G401 (cell line): ENCODE measurements at places on chromosomes 4 and X.

DNA sequence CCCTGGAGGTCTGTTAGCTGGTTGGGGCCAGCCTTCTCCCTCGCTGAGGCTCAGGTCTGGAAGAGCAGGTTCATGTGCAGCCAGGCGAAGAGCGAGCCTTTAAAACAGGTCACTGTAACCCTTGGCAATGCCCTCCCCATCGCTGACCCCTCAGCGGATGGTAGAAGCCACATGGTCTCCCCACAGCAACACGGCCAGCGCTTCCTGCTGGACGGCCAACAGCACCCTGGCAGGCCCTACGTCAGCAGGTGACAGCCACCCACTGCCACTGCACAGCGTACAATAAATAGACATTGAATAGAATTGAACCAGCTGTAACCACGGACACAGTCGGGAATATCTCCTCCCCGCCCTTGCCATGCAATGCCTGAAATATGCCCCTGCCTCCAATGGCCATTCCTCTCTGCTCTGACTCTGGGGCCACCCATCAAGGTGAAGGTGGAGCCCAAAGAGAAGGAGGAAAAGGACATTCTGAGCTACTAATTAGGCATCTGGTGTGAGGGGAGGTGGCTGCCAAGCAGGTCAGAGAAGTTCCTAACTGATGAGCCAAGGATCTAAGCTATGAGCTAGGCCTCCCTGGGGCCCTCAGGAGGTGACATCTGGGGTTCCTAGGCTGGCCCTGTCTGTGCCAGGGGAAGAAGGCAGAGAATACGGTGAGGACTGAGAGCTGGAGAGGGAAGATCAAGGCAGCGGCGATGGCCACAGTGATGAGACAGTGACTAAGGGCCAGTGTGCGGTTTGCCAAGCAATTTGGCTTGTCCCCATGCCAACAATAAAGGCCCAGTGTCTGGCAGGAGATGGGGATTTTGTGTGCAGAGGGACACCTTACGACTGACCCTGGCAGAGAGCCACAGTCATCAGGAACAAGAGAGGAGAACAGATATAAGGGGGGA, 202.3 kb downstream of the BCOR start:
- no peak for DNase-seq

- DNase-seq, result no peak
Observed at GRCh38 chr4:34534916-34535315, 1709.4 kb downstream of the ARAP2 start.

- no peak for DNase-seq
Observed at GRCh38 chr4:87961993-87962392, 13.5 kb upstream of the SPP1 start.

- DNase-seq, result no peak
Observed at GRCh38 chrX:131322651-131323050, 33.5 kb upstream of the IGSF1 start.

- DNase-seq, result no peak
Observed at GRCh38 chrX:123487236-123487635, 245.6 kb downstream of the THOC2 start.

DNA sequence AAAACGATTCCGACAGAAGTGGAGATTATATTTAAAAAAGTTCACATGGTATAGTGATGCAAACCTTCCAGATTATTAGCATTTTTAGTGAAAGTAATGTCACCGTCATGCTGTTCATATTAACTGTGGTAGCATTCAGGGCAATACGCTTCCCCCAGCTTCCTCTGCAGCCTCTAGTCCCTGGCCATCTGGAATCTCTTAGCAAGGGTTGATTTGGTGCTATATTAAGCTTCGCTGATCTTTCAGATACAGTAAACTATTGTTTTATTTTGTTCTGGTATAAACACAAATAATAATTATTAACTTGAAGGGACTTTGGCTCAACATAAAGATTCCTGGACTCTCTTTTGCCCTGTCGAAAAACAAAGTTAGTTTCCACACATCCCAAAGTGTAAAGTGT, 1080.5 kb upstream of the TENM3 start:
- DNase-seq, result no peak

DNA sequence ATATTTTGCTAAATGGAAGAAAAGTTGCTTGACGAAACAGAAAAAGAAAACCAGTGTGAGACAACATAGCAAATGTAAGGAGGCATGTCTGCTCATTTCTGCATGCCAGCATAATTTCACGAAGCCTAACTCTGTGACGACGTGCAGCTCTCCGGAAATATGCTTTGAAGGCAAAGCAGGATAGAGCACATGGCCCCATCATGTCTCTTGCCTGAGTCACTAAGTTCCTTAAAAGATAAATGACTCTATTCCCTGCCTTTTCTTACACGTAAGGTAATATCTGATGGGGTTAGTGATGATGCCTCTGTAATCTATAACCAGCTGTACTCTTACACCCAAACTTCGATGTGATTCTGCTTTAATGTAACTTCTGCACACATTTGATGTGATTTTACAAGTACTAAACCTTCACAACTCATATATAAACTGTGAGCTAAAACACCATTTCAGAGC, 64.5 kb downstream of the ANXA3 start:
- no peak for DNase-seq

GRCh38 chr4:89657931-89658700, 178.8 kb downstream of the SNCA start:
- DNase-seq, result peak; percentile 83

DNA sequence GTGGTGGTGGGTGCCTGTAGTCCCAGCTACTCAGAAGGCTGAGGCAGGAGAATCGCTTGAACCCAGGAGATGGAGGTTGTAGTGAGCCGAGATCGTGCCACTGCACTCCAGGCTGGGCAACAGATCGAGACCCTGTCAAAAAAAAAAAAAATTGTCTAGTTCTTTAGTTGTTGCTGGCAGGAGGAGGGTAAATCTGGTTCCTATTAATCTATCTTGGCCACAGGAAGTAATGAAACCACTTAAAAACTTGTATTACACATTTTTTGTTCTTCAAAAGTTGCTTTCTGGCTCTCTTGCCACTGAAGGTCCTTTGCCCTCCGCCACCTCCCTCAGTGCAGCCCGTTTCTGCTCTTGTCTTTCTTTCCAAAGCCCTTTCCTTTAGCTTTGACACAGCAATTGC, 102.9 kb upstream of the ARSJ start:
- no peak for DNase-seq

GRCh38 chr4:143016171-143016570, 168.5 kb upstream of the USP38 start:
- no peak for DNase-seq

GRCh38 chr4:89506866-89507491, 199.4 kb upstream of the GPRIN3 start:
- DNase-seq, result no peak

GRCh38 chrX:96372313-96373046, 312.2 kb upstream of the DIAPH2 start:
- DNase-seq, result peak; percentile 6

DNA sequence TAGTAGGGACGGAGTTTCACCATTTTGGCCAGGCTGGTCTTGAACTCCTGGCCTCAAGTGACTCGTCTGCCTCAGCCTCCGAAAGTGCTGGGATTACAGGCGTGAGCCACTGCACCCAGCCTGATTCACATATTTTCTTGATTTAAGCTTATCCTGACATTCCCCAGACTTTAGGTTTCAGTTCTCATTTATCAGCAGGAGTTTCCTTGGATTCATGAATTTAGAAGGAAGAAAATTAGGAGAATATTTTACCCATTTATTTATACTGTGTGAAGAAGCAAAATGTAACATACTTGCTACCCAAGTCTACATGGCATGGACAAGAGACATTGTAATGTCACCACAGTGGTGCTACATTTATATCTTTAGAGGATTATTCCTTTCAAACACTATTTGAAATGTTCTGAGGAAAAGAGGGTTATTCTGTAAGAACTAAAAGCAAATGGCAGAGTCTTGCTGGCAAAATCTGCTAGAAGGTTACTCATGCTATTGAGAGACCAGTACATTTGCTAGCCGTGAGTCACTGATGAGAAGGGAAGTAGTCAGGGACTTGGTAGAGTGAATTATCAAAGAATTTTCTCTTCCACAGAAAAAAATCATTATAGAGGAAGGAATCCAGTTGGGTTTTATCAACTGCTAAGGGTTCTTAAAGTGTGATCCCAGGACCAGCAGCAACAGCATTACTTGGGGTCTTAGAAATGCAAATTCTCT, 26.1 kb upstream of the CFAP299 start:
- no peak for DNase-seq

GRCh38 chrX:17547658-17548057, 172.7 kb downstream of the NHS start:
- no peak for DNase-seq

- no peak for DNase-seq
Observed at GRCh38 chrX:134752558-134752957, 94.3 kb upstream of the PLAC1 start.

DNA sequence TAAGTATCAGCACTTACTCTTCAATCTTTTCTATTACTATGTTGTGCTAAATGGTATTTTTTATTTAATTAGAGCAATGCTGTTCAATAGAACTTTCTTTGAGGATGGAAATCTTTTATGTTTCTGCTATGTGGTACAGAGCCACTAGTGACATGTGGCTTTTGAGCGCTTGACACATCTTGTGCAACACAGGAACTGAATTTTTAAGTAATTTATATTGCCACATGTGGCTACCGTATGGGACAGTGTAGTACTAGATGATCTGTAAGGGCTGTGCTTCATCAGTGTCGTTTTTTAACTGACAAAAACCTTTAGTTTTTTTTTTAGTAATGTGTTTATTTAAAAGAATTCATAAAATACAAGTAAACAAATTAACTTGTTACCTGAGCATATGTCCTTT, 22.4 kb downstream of the HPRT1 start:
- no peak for DNase-seq

DNA sequence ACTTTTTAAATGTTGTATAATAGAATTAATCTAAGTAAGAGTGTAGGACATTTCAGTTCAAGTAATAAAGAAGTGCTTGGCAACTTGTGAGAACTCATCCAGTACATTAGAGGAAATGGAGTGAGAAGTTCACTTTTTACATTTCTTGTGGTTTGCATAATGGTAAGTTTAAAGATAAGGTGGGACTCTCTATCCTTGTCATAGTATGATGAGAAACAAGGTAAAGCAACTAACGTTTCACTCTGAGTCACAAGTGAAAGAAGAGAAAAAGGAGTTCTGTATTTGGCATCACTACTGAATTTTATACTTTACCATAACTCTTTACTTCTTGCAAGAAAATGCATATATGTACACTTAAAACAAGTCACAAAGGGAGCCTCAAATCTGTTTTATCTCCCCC, 219.4 kb downstream of the SLC4A4 start:
- no peak for DNase-seq

DNA sequence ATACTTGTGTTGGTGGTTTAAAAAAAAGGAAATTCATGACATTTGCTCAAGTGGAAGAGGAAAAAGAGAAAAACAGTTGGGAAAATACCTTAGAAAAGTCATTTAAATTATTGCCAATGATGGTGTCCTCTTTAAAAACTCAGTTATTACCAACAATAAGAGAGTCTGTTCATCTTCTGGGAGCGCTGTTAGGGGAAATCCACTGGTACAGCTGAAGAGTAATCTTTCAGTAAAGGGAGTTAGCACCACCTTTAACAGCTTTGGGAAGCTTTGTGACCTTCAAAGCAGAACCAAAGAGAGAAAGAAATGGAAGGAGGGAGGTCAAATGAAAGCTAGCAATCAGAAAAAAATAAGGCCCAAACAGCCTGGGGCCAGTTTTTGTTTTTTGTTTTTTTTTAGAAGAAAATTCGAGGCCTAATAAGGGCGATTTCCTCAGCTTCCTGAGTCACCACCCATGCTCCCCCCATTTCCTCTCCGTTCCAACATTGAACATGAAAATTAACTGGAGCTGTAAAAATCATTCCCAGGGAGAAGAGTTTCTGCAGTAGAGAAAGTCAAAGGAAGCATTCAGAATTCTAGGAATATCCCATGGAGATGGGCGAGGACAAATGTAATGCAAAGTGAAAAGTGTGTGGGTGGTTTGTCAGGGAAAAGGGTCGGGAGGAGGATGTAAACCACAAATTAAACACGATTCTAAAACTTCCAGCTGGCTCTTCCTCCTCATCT, 115.1 kb downstream of the SH3KBP1 start:
- no peak for DNase-seq

- DNase-seq, result no peak
Observed at GRCh38 chr4:98560321-98560720, 98.1 kb downstream of the TSPAN5 start.

DNA sequence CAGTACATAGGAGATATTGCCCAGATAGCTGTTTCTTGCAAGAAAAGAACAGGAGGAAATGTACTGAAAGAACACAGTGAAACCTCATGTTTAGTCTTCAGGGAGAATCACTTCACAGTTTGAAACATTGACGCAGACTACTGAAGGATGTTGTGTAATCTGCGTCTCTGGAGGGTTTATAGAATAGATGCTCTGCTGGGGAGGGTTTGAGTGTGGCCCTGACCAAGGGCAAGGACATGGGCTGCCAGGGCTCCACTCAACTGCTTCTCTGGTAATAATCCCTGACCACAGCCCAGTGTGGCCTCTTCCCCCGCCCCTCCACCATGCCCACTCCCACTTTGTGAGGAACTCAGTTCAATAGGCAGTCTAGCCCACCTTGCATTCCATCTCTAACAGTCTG, 15.8 kb upstream of the ACE2 start:
- no peak for DNase-seq

DNA sequence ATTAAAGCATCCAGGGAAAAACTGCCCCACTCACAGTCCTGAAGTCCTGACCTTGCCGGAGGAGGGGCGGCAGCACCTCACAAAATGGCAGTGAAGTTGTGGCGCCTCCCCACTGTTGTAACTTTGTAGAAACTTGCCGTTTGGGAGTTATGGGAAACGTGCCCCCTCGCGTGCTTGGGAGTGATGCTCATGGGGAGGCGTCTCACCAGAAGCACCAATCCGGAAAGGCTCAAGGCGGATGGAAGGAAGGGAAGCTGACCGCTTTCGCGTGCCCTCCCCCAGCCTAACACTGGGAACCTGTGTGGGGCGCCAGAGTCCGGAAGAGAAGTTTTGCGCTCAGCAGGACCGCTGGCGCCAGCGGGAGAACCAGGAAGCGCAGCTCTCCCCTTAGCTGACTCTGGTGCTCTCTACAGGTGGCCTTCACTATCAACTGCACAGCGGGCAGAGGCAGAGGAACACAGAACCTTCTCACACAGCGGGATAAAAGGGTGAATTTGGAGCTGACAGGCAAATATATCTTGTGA, at the start of the genes CT45A10 and SAGE1:
Gene CT45A10 (minus strand): TSS at position 151 of the 524 bp plus-strand sequence. CDS start 8,100 bp downstream, outside the sequence.
Gene SAGE1 (plus strand): TSS at position 423 of the 524 bp plus-strand sequence. CDS start 2,527 bp downstream, outside the sequence.
- DNase-seq, result no peak

DNA sequence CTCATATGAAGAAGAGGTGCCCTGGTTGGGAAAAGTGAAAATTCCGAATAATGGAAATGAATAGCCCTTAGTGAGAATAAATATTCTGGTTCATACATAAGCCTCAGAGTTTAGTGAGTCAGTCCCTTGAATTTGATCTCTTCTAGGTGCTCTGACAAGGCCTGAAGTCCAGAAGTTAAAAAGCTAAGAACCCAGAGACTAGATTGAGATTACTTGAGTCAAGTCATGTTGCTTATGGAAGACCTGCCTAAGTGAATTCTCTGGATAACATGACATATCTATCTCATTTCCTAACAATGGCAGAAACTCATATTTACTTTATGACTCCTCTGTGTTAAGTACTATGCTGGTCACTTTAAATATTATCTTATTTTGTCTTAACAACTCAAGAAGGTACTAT, 10.5 kb upstream of the PRSS48 start:
- no peak for DNase-seq
